ENCODE measurements at places on chromosomes 5 and 9. TPM values are rescaled to one million over a fixed set of nuclear protein-coding genes. Genes with fewer than 3 reads are reported as not detected.

- no peak for DNase-seq
Observed at GRCh38 chr5:111834926-111835599, 78.1 kb upstream of the NREP start.

- no peak for DNase-seq
Observed at GRCh38 chr9:90883661-90884060, 82.0 kb downstream of the SYK start.

DNA sequence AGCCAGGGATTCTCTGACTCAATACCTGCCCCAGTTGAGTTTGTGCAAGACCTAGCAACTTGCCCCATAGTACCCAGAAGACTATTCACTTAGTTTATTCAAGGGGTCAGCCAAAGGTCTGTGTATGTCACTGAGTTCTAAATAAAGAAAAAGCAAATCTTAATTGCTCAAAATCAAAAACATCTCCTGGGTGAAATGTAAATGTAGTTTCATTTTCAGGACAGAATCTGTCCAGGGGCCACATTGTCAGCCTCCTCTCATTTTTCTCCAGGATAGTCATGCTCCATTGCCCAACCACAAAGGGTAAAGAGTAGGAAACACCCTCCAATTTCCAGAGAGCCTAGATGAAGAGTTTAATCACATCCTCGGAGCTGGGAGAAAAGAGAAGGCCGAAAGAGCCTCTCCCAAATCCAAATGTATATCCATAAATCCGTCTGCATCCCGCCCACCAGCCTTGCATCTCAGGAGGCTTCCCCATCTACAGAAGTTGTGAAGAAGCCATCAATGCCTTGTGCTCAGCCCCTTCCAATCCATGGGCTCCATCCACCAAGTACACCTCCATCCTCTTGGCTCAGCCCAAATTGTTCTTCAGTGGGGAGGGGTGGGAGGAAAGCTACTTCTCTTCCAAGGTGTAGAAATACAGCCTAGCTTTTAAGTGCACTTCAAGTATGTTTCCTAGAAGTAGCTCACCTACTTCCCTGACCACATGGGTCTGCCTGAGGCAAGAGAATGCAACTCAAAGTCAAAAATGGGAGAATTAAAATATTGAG lies 26.9 kb downstream of the ADAM19 start:
- no peak for DNase-seq

GRCh38 chr9:130518233-130518632 lies 61.1 kb upstream of the FUBP3 start:
- no peak for DNase-seq

DNA sequence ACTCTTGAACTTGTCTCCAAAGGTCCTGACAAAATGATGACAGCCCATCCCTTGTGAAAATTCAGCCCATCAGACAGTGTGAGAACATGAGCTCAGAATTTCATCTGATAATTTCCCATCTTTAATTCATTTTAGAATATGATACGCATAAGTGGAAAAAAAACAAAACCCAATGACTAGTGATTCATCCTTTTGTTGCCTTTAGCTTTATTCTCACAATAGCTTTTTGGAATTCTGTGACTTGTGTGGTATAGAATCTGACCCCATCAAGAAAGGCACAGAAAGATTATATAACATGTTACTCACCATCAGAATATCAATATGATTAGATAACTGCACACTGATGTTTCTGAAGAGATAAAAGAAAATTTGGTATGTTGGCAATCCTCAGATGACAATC lies 16.1 kb upstream of the TMED7 start:
- no peak for DNase-seq

GRCh38 chr9:127860260-127860659 lies 5.8 kb upstream of the ENG start:
- DNase-seq: peak; percentile 72

DNA sequence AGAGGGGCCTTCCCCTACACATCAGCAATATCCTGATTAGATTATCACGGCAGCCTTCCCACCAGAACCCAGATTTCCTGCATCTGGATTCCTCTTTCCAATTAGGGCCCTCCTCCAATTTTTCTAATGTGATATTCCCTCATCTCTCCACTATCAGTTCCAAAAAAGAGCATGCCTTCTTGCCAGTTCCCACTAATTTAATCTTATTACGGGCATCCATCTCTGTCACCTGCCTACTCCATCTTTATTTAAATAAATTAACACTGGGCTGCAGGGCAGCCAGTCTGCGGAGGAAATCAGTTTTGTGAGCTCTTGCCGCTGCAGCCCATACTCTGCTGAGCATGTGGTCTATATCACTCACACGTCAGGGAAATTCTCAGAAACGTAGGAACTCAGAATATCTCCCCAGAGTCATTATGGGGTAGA lies 16.6 kb upstream of the FBP2 start:
- no peak for DNase-seq

- peak; percentile 75 for DNase-seq
Observed at GRCh38 chr9:133405508-133406438, 12.0 kb downstream of the REXO4 start.

- DNase-seq: no peak
Observed at GRCh38 chr9:21657966-21658667, 144.3 kb upstream of the MTAP start.

GRCh38 chr9:105074491-105074890 lies 146.5 kb upstream of the ABCA1 start:
- DNase-seq: no peak

- no peak for DNase-seq
Observed at GRCh38 chr5:14744296-14745187, 80.0 kb downstream of the OTULIN start.

DNA sequence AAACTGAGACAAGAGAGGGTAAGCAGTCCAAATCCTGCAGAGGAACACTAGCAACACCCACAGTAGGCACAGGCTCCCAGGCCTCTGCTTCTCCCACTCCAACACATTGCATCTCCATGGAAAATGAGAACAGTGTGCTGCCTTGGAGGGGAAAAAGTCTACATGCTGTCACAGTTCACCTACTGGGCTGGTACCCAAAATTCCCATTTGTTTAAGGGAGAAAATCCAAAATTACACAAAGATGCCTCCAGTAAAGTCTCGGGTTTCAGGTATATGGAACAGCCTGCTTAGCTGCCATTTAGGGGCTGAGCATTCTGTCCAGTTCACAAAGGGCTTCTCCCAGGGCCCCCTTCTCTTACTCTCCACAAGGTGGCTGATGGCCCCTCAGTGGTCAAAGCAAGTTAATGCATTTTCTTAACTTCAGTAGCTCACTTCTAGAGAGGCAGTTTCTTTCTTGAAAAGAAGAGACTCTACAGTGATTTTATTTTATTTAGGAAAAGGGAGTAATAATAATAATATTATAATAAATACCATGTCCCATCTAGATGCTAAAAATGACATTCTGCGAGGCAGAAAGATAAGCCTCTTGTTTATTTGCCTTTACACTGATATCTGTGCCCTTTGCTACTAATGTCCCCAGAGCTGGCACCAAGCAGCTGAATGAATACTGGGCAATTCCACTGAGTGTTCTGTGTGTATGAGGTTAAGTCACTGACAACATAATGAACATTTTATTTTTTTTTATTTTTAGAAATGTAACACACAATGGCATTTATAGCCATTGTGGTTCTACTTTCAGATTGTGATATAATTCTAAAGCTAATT lies 89.4 kb downstream of the RGS7BP start:
- no peak for DNase-seq

DNA sequence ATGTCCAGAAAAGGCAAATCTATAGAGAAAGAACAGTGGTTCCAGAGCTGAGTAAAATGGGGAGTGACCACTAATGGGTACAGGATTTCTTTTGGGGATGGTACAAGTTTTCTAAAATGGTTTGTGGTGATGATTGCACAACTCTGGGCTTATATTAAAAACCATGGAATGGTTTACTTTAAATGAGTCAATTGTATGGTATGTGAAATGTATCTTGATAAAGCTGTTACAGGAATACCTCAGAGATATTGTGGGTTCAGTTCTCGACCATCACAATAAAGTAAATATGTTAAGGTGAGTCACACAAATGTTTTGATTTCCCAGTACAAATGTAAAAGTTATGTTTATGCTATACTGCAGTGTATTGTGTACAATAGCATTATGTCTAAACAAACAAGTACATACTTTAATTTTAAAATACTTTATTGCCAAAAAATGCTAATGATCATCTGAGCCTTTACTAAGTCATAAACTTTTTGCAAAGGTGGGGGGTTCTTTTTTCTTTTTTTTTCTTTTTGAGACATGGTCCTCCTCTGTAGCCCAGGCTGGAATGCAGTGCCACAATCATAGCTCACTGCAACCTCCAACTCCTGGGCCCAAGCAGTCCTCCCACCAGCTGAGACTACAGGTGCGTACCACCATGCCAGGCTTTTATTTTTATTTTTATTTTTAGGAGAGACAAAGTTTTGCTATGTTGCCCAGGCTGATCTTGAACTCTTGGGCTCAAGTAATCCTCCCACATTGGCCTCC lies 65.9 kb downstream of the SHOC1 start:
- no peak for DNase-seq

DNA sequence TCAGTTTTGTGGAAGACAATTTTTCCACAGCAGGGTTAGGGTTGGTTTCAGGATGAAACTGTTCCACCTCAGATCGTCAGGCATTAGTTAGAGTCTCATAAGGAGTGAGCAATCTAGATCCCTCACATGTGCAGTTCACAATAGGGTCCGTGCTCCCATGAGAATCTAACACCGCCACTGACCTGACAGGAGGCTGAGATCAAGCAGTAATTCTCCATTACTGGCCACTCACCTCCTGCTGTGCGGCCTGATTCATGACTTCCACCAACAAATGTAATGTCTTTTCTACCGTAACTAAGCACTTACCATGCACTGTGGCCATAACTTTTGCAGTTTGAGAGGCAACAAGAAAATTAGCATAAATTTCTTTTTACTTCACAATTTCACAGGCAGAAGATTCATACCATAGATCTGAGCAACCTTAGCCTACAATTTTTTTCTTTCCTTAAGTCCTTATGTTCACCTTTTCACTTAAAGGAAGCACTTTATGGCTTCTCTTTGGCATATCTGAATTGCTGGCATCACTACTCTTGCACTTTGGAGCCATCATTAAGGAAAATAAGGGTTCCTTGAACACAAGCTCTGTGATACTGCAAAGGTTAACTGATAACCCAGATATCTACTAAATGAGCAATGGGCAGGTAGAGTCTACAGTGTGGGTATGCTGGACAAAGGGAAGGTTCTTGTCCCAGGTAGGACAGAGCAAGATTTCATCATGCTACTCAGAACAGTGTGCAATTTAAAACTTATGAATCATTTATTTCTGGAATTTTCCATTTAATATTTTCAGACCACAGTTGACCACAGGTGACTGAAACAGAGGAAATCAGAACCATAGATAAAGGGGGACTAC lies 83.0 kb upstream of the IFNK start:
- no peak for DNase-seq

GRCh38 chr9:108621991-108622855 lies 233.6 kb downstream of the ACTL7B start:
- DNase-seq: no peak

DNA sequence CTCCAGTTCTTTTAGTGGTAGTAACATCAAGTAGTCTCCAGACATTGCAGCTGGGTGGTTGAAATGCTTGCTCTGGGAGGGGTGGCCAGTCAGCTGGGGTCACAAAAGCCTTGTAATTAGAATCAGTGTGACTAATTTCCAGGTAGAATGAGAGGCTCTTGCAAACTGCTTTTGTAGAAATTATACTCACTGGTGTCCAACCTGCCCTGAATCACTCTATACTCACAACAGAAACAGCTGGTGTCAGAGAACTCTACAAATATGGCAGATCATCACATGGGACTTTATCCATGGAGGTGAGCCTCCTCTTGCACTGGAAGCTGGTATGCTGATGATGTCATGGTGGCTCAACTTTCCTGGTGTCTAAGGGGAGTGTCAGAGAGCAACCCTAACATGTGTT lies 71.3 kb downstream of the SH3TC2 start:
- no peak for DNase-seq

DNA sequence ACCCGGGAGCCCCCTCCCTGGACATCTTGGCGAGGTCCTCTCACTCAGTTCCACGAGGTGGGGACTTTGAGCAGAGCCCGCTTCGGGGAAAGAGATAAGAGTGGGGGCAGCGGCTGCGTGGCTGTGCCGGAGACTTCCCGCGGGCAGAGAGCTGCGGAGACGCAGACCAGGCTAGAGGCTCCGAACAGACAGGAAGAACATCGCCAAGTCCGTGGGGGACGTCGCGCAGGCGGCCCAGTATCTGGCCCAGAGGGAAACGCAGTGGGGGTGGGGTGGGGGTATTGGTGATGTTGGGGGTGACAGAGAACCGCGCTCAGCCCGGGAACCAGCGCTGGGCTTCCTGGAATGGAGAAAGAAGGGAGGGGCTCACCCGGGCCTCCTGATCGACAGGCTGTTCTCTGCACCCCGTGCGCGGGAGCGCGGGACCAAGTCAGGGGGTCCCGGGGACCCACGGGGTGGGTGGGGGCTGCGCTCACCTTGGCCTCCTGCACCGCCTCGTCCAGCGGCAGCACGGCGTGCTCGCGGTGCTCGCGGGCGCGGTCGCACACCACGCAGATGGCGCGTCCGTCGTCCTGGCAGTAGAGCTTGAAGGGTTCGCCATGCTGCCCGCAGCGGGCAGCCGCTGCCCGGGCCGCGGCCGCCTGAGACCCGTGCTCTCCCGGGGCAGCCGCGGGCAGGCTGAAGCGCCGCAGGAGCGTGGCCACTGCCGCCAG lies 727 bp downstream of the TRIM7 start:
- DNase-seq: no peak

- peak; percentile 34 for DNase-seq
Observed at GRCh38 chr9:100601216-100601615, 23.3 kb downstream of the CAVIN4 start.

- no peak for DNase-seq
Observed at GRCh38 chr5:17916446-17916845, 282.2 kb downstream of the TAF11L14 start.

- no peak for DNase-seq
Observed at GRCh38 chr5:92429646-92430045, 1046.5 kb upstream of the ARRDC3 start.

- DNase-seq: no peak
Observed at GRCh38 chr5:116174111-116174510, 89.3 kb downstream of the COMMD10 start.

- no peak for DNase-seq
Observed at GRCh38 chr5:29337030-29337429, 1856.5 kb upstream of the CDH6 start.

GRCh38 chr5:137398154-137398553 lies 101.0 kb downstream of the SPOCK1 start:
- DNase-seq: no peak

- no peak for DNase-seq
Observed at GRCh38 chr5:128155776-128156175, 72.2 kb downstream of the SLC12A2 start.

Gene TLX3
- total RNA-seq: not detected

Gene BARHL1
- total RNA-seq: not detected

Gene PRRX2
- total RNA-seq: 1.5 TPM

Gene TSSK1B
- 0.20 TPM for total RNA-seq

Gene NTNG2
- 3.5 TPM for total RNA-seq

Gene ELAVL2
- total RNA-seq: 0.23 TPM

Gene C9orf50
- total RNA-seq: 1.0 TPM

Gene PANK3
- 56.7 TPM for total RNA-seq

Gene SPATA31E1
- total RNA-seq: not detected

Gene AFAP1L1
- total RNA-seq: 8.7 TPM

Gene LCN9
- not detected for total RNA-seq

Gene LECT2
- not detected for total RNA-seq

Data from mucosa of gallbladder (tissue), 1 donor.